ENCODE measurements at places on chromosomes 12 and 14.

DNA sequence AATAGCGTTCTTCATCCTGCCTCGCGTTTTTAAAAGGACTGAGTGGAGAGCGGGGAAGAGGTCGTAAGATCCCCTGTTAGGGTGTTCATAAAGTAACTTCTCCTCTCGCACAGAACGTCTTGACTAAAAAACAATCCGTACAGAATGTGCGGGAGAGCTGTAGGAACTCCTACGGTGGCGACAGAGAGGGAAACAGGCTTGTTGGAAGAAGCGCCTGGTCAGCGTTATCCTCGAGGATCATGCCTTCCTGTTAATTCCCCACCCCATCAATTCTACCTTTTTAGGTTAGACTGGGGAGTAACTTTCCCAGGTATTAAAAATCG, 399 bp upstream of the WASHC4 start:
- DNase-seq = no peak

- DNase-seq = no peak
Measured at GRCh38 chr12:8661751-8662150, 875 bp downstream of the MFAP5 start.

DNA sequence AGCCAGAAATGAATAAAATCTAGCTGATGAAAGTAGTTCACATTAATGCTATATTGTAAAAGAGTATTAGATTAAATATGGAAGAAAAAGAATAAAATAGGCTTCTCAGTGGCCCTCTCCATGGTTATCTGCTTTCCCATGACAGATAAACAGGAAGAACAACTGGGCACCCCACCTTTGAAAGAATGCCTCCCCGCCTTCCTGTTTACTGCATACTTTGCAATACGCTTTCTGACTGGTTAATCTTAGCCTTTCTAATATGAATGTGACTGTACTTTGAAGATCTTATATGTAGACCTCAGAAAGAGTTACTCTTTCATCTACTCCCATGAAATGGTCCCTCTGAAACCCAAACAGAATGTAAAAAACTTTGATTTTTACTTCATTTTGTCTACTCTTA, 34.1 kb upstream of the DAAM1 start:
- peak; percentile 15 for DNase-seq

DNA sequence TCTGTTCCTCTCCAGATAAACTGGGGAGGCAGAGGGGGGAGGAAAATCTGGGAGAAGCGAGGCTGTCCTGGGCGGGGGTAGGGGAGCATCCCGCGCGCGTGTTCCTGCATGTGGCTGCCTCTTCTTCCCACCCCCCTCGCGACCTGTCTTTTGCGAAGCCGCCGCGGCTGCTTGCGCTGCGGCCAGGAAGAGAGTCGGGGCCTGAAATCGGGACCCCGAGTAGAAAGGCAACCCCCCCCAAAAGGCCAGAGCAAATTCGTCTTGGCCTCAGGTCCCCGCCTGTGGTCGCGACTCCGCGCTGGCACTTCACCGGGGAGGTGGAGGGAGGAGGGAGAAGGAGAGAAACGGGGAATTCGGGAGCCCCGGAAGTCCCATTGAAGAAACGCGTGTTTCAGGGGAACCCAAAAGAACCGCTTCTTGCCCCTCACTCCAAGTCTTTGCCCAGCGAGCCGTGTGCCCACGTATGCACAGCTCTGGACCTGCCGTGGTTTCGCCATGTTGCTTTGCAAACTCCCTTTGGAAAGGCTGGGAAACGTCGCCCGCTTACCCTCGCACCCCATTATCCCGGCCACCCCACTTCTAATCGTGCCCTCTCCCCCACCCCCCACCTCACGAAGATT, 944 bp downstream of the CCND2 start:
- peak; percentile 36 for DNase-seq

DNA sequence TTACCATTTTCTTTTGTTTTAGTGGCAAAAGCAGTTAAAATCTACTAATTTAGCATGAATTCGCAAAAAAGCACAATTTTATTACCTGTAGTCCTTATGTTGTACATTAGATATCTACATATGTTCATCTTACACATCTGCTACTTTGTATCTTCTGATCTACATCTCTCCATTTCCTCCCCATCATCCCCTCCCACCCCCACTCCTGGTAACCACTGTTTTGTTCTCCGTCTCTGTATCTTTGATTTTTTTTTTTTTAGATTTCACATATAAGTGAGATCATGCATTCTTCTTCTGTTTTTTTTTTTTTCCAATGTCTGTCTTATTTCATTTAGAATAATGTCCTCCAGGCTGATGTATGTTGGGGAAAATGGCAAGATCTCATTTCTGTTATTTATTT, 922.7 kb downstream of the VRK1 start:
- peak; percentile 74 for DNase-seq

- DNase-seq = no peak
Measured at GRCh38 chr14:68669111-68669511, 123.8 kb downstream of the ZFP36L1 start.

DNA sequence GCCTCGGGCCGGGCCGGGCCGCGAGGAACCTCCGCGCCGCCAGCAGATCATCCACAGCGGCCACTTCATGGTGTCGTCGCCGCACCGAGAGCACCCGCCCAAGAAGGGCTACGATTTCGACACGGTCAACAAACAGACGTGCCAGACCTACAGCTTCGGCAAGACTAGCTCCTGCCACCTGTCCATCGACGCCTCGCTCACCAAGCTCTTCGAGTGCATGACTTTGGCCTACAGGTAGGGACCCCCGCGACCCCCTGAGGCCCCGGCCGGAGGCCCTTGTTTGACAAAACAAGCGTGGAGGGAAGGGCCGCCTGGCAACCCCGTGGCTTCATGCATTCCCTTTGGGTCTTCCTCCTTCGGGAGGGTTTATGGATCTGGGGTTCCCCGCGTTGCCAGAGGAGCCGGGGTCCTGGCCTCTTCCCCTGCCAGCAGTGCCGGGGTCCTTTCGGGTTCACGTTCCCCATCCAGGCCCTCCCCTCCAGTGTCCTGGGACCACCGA, 526 bp downstream of the MLXIP start:
- peak; percentile 30 for DNase-seq

DNA sequence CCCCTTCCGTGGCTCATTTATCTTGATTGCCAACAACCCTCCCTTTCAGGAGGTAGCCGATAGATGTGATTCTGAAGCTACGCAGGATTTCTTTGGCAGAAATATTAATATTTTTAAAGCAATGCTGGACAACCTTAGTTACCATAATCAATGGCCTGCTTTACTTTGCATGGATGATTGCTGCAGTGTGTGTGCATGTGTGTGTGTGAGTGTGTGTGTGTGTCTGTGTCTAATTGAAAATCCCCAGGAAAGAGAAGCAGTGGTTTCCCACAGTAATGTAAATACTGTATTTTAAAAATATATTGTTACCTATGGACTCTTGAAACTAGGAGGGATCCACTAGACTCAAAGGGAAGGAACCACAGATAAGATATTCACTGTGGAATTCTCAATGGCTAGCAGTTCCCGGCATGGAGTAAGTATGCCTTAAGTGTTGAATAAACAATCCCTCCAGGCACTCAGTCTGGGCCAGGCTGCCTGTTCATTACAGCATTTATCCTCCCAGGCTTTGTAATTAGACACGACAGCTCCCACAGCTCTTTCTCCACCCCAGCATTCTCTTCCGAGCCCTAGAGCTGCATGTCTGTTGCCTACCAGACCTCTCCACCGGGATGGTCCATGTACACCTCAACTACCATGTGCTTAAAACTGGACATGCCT, 22.5 kb upstream of the C14orf132 start:
- DNase-seq = no peak

GRCh38 chr12:3405821-3406220, 85.2 kb upstream of the PRMT8 start:
- DNase-seq = no peak

DNA sequence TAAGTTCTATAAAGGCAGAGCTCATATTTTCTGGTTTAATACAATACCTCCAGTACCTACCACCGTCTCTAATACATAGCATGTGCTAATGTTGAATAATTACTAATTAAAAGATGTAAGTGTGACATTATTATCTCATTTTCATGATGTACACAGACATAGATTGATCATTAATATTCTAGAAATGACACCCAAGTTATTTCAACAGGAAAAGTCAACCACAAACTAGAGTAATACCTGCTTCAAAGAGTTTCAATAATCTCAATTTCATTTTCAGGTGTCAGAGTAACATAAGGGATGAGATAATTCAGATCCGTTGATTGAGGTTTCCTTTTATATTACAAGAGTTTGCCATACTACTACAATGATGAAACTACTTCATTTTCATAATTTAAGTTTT, 388.9 kb downstream of the SOX5 start:
- no peak for DNase-seq

DNA sequence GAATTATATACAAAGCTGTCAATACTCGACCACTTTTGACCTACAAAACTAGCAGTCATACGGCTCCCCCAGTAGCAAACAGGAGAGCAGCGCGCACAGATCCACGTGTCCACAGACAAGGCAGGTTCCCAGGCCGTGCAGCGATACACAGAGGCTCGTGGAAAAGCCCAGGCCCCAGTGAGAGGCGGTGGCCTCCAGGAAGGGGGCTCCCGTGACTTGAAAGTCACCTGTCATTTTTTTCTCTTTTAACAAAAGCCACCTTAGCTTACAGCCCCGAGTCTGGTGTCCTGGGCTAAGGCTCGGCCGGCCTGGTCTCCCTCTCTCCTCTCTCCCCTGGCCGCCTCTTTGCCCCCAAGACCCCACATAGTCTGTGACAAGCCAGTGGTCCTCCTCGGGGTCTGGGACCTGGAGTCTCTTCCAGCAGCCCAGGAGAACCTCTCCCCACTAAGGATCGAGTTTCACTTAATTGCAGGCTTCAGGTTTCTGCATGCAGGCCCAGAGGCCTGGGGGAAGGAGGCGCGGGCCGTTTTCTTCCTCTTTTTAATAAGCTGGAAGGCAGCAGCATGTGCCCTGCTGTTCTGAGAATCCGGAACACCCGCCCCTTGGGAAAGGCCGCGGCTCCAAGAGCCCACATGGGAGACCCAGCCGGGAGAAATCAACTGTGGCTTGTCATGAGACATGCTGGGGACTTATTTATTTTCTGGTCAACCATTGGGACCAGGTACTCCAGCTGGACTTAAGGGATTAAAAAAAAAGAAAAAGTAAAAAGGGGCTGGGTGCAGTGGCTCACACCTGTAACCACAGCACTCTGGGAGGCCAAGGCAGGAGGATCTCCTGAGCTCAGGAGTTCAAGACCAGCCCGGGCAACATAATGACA, 15.9 kb downstream of the NCOR2 start:
- DNase-seq = no peak

GRCh38 chr12:49648712-49649003, 25.3 kb downstream of the PRPF40B start:
- no peak for DNase-seq

DNA sequence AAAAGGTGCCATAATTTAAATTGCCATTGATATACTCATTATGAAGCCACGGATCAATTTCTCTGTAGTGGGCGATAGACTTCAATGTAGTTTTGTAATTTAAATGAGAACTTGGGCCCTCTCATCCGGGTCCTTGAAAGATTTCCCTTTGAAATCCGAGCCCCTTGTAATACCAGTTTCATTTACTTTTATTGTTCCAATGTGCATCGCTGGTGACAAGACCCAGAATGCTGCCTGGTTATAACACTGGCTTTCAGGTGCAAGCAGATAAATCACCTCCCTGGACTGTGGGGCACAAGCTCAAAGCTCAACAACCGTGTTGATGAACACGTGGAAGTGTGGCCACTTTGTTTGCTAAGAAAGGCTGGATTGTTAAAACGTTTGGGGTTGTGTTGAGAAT, 68.9 kb upstream of the FZD10 start:
- DNase-seq = no peak

DNA sequence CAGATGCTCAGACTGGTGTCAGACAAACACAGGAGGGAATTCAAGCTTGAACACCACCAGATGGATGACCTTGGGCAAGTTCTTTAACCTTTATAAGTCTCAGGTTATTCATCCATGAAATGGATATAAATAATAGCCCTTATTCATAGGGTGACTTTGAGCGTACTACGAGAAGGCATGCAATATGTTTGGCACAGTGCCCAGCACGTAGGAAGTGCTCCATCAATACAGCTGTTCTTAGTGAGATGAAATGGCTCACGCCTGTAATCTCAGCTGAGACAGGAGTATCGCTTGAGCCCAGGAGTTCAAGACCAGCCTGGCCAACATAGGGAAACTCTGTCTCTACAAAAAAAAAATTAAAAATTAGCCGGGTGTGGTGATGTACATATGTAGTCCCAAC, 84.8 kb upstream of the FICD start:
- no peak for DNase-seq

- DNase-seq = no peak
Measured at GRCh38 chr14:30243207-30243606, 315.6 kb upstream of the PRKD1 start.

DNA sequence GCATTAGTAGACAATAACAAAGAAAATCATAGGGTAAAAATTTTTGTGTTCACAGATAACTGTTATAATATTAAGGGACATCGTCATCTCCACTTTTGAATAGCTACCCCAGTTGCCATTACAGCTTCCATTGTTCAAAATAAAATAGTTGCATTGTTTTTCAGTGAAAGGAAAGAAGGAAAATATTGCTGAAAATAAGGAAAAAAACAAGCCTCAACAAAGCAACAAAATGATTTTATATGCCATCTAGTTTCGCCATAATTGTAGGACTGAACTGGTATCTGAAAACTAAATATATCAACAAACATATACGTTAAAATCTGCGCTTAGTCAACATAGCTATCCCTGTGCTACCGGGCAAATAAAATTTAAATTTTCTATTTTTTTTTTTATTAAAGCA, 3.3 kb downstream of the CDK17 start:
- DNase-seq = no peak

Data from CD4-positive, alpha-beta T cell treated with Interleukin-17A for 1 hour (primary cell).